ENCODE measurements at places on chromosomes 11 and 22. TPM values are rescaled to one million over a fixed set of nuclear protein-coding genes. Genes with fewer than 3 reads are reported as not detected.

Gene SCO2
- total RNA-seq: 9.1 TPM

Gene EFCAB6
- total RNA-seq: 15.4 TPM

- no peak for DNase-seq
Measured at GRCh38 chr22:48371391-48371790, 1456.3 kb downstream of the BRD1 start.

DNA sequence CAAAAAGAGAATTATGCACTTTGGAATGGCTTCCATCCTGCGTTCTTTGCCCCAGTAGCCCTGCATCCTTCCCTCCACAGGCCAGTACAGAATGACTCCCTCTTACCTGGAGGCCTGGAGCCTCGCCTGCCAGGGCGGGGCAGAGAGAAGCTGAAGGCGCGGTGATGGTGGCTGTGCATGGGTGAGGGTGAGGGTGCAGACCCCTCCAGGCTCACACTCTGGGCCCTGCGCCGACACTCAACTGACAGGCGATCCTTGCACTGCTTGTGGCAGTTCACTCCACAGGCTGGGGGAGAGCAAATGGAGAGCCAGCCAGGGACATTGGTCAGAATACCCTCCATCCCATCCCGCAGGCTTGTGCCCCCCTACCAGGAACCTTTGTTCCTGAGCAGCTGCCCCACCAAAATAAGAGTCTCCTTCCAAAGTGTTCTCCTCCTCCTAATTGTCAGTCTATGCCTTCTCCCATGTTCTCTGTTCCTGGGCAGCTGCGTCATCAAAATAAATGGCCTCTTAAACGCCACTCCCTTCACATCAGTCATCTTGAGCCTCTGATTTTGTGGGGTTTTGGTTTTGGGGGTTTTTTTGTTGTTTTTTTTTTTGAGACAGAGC, 5.9 kb upstream of the NRXN2 start:
- no peak for DNase-seq

- no peak for DNase-seq
Measured at GRCh38 chr22:46914481-46914880, 152.0 kb downstream of the TBC1D22A start.

DNA sequence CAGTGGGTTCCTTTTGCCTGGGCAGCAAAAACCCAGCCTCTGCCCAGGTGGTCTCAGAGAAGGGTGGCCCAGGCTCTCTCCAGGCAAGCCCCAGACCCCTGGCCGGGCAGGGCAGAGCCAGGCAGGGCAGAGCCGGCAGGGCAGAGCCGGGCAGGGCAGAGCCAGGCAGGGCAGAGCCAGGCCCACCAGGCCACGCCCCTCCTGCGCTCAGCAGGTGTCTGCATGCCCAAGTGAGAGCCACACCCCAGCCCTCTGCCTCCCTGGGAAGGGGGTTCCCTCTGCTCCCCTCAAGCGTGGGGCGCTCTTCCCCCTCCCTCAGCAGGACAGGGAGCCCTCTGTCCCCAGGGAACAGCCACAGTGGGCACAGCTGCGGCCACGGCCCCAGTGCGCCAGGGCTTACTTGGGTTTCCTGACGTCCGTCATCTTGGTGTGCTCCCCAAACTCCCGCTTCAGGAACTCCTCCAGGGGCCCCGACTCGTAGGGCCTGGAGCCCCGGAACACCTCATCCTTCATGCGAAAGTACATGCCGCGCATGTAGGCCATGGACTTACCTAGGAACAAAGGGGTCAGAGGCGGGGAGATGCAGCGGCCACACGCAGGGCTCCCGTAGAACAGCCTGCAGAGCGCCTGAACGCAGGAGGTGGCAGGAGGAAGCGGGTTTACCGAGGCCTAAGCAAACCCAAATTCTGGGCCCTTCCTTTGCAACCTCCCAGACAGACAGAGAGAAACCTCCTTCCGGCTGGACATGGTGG, 10.1 kb upstream of the BAIAP2L2 start:
- DNase-seq: no peak

- DNase-seq: peak; percentile 42
Measured at GRCh38 chr22:43446037-43446803, 34.4 kb downstream of the MPPED1 start.

- no peak for DNase-seq
Measured at GRCh38 chr11:79626135-79627075, 185.6 kb upstream of the TENM4 start.

DNA sequence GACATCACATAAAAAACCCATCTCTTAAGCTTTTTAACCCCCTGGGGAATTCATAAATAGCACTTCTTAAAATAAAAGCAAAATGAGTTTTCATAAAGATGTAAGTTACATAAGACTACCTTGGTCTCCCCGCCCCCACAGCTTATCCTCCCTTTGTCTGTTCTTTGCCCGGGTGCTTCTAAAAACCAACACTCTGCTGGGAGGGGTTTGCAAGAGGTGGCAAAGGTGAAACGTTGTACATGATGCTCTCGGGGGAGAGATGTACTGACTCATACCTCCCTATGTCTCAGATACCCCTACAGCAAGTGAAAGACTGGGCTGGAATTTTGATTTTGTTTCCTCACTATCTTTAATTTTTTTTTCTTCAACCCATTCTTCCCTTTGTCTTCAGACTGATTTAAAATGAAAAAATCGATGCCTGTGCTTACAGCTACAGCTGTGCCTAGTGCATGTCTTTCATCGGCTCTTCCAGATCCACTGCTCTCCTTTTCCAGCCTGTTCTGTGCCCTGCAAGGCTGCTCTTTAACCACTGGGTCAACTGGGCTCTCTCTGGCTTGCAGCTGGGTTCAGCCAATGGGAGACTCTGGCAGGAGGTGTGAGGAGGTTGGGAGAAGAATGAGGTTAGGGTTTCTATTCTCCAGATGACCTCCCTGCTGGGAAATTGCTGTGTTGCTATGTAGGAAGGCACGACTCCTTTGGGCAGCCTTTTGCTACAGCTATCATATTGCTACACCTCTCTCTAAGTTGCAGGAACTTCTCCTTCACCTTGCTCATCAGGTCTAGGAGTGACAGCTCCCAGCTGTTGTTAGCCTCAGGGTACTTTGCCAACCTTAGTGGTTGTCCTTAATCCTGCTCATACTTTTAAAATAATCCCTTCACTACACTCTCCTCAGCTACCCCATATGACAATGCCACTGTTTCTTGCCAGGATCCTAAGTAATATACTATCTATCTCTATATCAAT, 266.5 kb downstream of the TENM4 start:
- no peak for DNase-seq

- no peak for DNase-seq
Measured at GRCh38 chr11:1738380-1738779, 12.0 kb downstream of the IFITM10 start.

DNA sequence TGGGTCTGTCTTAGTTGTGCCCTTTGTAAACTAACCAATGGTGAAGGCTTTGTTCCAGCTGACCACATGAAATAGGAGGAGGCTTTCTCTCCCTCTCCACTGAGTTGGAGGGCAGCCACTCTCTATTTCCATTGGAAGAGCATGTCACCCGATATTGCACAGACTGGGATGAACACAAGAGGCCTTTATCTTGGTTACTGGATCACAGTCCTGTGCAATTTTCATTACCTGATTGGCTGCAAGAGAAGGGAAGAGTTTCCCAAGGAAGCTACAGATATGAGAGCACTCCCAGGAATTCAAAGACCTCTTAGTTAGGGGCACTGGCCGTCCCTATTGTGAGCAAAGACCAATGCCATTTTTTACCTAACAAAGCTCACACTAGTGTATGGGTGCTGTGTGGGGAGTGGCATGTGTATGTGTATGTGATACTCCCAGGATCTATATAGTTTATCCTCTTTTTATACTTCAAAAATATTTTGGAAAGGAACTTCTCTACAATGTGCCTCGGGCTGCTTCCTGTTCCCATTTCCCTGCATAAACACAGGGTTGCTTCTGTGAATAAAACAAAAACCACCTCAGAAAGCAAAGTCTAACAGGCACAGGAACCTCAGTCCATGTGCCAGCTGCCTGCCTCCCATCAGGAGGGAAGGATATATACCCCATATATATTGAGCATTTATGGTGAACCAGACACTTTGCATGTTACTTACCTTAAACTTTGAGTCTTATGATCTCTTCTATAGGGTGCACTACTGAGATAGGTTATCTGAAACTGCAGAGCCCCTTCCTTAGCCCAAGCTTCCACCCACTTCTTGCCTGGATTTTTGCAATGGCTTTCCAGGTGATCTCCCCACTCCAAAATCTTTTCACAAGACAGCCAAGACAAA, 126.5 kb downstream of the RASSF10 start:
- DNase-seq: no peak

GRCh38 chr11:38384568-38384967, 1786.5 kb upstream of the RAG2 start:
- no peak for DNase-seq

GRCh38 chr11:28674433-28675103, 566.4 kb downstream of the METTL15 start:
- peak; percentile 60 for DNase-seq

DNA sequence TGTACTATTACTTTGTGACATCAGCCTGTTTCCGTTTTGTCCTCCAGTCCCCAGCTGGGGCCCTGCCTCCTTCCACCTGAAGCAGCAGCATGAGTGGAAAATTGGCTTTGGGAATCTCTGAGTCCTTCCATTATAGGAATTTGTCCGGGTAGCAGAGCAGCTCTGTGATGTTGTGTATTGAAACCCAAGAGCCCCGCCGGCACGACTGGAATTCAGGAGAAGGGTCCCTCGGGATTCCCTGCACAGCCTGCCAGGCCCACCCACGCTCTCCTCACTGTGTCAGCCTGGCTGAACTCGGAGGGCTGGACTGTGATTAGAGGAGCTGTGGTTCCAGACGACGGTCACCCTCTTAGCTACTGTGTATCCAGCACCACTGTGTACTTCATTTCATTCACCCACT, 18.8 kb upstream of the TSPAN18 start:
- DNase-seq: no peak

DNA sequence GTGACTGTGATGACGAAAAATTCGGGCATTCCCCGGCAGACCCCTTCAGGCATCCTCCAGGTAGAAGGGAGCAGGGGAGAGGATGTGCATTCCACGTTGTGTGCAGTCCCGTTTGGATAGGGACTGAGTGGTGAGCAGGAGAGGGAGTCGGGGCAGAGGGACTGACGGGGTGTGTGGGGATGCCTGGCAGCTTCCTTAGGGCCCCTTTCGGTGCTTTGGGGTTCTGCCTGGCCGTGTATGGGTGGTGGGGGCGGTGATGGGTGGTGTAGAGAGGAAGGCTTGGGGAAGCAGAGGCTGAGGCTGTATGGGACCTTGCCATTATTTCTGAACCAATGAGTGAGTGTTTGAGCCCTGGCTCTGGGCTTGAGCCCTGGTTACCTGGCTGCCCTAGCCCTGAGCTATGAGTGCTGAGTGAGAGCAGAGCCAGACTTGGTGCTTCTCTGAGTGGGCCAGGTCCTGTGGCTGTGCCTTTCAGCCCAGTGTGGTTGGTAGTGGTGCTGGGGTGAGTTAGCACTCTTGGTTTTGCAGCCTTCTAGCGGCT, 914 bp downstream of the INPPL1 start:
- no peak for DNase-seq

GRCh38 chr22:42813501-42813900, 43.6 kb downstream of the ARFGAP3 start:
- no peak for DNase-seq

DNA sequence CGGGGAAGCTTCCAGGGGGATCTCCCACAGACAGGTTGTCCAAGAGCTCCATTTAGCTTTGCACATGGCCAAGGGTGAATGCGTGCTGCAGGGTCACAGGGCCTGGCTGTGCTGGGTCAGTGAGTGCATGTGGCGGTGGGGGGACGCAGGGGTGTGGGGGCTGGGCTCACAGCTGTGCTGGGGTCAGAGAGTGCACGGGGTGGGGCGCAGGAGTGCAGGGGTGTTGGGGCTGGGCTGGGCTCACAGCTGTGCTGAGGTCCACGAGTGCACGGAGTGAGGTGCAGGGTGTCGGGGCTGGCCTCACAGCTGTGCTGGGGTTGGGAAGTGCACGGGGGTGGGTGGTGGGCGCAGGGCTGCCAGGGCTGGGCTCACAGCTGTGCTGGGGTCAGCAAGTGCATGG, 557.7 kb downstream of the BRD1 start:
- DNase-seq: no peak

Measured in lung (tissue), 17 donors.